ENCODE measurements at places on chromosomes 16 and 17.

GRCh38 chr16:48619547-48619946, 9.6 kb upstream of the N4BP1 start:
- DNase-seq: no peak

GRCh38 chr17:83128306-83129240, 49.2 kb downstream of the METRNL start:
- DNase-seq: no peak

DNA sequence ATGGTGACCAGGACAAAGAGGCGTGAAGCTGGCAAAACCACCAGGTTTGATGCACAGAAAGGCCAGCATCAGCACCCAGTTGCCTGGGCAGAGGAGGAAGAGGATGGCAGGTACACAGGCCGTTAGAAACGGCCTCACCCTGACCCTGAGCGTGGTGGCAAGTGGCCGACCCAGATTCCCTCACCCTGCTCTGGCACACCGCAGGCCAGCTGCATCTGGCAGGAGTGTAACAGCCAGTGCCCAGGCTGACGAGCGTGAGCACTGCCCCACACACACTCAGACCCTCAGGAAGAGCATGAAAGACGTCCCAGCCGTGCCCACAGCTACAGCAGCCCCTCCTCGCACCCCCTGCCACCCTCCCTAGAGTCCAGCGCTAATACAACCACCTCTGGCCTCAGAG, 82.0 kb downstream of the ANKRD11 start:
- DNase-seq: no peak

DNA sequence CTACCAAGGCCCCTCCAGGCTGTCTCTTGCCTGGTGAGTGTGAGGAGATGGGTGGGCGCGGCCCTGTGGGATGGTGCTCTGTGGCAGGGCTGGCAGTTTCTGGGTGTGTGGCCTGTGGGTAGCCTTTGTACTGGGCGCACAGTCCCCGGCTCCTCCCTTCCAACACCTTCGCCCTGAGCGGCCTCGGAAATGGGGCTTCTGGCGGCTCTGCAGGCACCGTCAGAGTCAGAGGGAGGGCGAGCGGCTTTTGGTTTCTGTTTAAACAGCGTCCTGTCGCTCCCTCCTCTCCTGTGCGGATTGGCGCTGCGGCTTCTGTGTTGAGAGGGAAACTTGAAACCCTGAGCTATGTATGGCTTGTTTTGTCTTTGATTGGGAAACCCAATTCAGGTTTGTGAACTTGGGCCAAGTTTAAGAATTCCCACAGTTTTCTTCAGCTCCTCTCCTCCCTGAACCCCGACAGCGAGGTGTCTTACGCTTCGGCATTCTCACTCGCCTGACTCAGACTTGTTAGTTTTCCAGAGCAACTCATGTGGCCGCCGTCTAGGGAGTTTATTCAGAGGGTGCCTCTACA, 8.3 kb upstream of the ZNF750 start:
- DNase-seq: peak; percentile 40

- DNase-seq: no peak
These were observed 4.4 kb upstream of the NXPH3 start for GRCh38 chr17:49571283-49571682.

- DNase-seq: no peak
These were observed 41.2 kb downstream of the TNFRSF13B start for GRCh38 chr17:16930571-16931317.

GRCh38 chr16:56193951-56194726, 2.9 kb downstream of the GNAO1 start:
- DNase-seq: peak; percentile 83

DNA sequence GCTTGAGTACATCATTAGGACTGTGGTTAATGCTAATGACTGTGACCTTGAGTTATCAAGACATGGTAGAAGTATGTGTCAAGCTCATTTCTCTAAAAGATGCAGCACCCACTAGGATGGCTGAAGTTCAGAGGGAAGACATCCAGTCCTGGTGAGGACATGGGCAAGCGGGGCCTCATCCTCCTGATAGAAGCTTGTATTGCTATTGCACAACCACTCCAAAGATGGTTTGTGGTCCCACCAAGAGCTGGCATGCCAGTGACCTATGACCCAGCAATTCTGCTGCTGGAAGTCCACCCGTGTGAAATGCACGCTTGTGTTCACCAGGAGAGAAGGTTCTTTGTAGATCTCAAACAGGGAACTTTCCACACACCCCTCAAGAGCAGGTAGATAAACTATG, 14.2 kb downstream of the SOX8 start:
- DNase-seq: no peak

GRCh38 chr17:83199500-83200201, 120.2 kb downstream of the METRNL start:
- no peak for DNase-seq

GRCh38 chr16:55502801-55503366, 6.0 kb upstream of the LPCAT2 start:
- peak; percentile 37 for DNase-seq

DNA sequence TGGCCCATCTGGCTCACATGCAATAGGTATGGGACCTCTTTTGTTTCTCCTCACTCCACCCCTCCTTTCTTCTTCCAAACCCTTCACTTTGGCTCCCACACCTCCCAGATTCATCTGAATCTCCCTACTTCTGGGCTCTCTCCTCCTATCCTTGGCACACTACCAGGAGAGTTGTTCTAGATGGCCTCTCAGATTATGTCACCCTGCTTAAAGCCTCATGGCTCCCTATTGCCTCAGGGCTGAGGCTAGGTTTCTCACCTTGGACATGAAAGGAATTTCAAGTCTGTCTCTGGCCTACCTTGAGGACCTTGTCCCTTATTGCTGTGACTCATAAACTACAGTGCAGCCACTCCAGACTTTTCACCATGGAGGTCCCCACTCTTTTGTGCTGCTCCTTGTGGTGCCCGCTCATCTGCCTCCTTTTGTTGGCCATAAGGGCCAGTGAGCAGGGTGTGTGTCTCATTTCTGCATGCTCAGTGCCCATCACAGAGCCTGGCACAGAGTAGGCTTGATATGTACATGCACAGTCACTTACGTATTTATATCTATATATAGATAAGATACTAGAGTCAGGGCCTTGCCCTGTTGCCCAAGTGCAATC, 1.0 kb upstream of the MFAP4 start:
- DNase-seq: no peak

DNA sequence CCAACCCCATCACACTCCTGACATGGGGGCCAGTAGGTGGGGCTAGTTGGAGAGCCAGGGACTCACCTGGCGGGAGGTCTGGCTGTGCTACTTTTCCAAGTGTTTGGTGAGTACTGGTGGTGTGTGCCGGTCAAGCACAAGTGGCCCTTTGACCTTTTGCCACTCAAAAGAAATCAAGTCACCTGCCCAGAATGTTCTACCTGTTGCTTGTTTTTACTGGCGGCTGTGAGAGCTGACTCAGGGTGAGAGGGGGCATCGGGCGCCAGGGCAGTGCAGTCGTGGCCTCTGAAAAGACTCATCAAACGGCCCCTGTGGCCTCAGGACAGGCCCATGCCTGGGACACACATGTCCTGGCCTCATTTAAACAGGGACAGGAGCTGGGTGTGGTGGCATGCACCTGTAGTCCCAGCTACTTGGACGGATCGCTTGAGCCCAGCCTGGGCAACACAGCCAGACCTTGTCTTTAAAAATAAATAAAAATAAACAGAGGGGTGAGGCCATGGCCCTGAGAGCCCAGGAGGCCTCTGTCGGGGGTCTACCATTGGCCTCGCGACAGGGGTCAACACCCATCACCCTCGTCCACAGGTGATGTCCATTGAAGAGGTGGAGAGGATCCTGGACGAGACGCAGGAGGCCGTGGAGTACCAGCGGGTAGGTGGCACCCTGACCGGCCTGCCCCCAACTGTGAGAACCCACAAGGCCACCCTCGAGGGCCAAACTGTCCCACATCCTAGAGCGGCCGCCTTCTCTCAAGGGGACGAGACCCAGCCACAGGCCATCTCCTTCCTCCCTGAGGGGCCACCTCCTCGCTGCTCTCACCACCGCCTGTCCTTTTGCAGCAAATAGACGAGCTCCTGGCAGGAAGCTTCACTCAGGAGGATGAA, 5.0 kb downstream of the CHMP6 start:
- no peak for DNase-seq

GRCh38 chr17:39623356-39623950, 3.3 kb upstream of the PPP1R1B start:
- DNase-seq: peak; percentile 85

GRCh38 chr17:44900894-44901293, 1.6 kb upstream of the EFTUD2 start:
- DNase-seq: no peak

- no peak for DNase-seq
These were observed 22.3 kb downstream of the ACTG1 start for GRCh38 chr17:81489998-81490992.

- no peak for DNase-seq
These were observed 24.8 kb upstream of the STH start for GRCh38 chr17:45973946-45974859.

DNA sequence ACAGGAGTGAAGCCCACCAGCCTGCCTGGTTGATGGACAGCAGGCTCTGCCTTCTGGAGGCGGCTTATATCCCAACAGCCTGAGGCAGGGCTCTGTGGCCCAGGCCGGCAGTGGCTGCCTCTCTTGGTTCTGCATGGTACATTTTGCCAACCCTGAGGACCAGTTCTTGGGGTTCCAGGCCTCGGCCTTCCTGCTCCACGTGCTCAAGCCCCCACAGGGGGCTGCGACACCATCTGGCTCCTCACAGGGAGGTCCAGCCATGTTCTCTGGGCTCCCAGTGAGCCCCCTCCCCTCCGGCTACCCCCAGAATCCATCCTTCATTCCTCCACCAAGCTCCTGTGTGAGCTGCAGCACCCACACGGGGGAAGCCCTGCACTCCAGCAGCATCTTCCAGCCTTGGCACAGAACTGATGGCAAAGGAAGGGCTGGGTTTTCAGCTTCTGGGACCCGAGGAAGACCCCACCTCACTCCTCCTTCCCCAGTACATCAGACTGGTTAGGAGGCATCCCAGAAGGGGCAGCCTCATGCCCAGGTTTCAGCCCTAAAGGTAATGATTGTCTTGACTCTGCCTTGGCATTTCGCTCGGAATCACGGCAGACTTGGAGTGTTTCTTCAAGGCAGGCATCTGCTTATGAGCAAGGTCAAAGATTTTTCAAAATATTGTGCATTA, 231.2 kb downstream of the CPPED1 start:
- no peak for DNase-seq

DNA sequence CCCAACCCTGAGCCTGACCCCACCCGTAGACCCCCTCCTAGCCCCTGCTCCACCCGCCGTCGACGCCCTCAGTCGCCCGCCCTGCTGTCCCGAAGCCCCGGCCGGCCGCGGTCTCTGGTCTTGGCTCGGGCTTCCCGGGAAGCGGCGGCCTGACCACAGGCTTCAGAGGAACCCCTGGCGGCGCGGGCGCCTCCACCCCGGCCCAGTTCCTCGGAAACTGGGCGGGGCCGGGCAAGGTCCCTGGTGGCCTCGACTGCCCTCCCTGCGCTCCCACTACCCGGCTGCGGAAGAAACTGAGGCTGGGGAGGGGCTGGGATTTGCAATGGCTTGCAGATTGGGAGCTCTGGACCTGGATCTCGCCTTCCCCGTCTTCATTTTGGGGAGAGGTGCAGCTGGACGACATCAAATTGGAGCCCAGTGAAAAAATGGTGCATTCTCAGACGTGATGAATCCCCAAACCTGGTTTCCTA, 692 bp upstream of the SOCS1 start:
- DNase-seq: no peak

DNA sequence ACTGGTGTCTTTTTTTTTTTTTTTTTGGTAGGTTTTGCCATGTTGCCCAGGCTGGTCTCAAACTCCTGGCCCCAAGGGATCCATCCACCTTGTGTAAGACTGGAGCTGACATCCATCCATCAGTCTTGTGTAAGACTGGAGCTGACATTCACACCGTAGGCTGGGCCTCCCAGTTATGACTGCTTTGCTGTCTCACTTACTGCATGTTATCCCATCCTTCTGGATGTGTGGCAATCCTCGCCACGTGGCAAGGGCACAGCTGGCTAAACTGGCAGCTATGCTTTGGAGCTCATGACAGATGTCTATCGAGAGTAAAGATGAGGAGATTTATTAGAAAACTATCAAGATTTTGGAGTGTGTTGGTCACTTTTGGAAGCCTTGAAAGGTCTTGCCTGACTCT, 115.1 kb downstream of the ABCA8 start:
- DNase-seq: no peak

- DNase-seq: no peak
These were observed 41.8 kb downstream of the RAB11FIP4 start for GRCh38 chr17:31433091-31433790.

- DNase-seq: peak; percentile 58
These were observed 64.0 kb downstream of the MYO18A start for GRCh38 chr17:29115961-29116803.

- no peak for DNase-seq
These were observed 34.1 kb downstream of the HELZ start for GRCh38 chr17:67210915-67211314.

GRCh38 chr17:63345611-63346010, 100.5 kb downstream of the CYB561 start:
- DNase-seq: no peak

DNA sequence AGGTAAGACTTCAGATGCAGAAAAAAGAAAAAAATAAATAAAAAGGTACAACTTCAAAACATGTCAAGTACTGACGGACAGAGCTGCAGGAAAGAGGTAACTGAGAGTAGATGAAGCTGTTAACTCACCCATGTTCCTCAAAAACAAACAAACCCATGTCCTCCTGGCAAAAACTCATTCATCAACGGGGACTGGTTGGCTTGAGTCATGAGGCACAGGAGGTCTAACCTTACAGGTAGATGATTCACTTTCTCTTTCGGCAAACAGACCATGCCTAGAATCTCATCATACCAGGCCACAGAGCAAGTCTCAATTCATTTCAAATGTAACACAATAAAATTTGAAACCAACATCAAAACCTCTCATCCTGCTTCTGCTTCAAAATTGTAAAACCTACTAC, 12.3 kb upstream of the FASN start:
- DNase-seq: no peak

GRCh38 chr16:17230932-17231581, 239.7 kb downstream of the XYLT1 start:
- DNase-seq: no peak

- no peak for DNase-seq
These were observed 40.7 kb upstream of the ZKSCAN2 start for GRCh38 chr16:25298165-25298872.

GRCh38 chr17:8186446-8186786, 3.6 kb downstream of the BORCS6 start:
- no peak for DNase-seq

- DNase-seq: peak; percentile 81
These were observed 117.4 kb downstream of the HIC1 start for GRCh38 chr17:2172077-2172851.

GRCh38 chr17:48137656-48138055, 30.1 kb downstream of the SNX11 start:
- DNase-seq: no peak
